Gastrocnemius medialis (tissue), 4 donors: ENCODE measurements at places on chromosomes 3 and 15. TPM values are rescaled to one million over a fixed set of nuclear protein-coding genes. Genes with fewer than 3 reads are reported as not detected.

The STRIT1 gene
- 1,273 TPM for total RNA-seq

The GRAMD2A gene
- not detected for total RNA-seq

The WNT5A gene
- total RNA-seq, result 2.0 TPM

The METTL6 gene
- total RNA-seq, result 7.8 TPM

The HDAC11 gene
- total RNA-seq, result 40.4 TPM

The GOLGA6D gene
- not detected for total RNA-seq

The IL5RA gene
- not detected for total RNA-seq
